Upper lobe of right lung (tissue), 1 donor: ENCODE measurements at places on chromosomes 1 and 21. TPM values are rescaled to one million over a fixed set of nuclear protein-coding genes. Genes with fewer than 3 reads are reported as not detected.

- DNase-seq, result no peak
These were observed 62.6 kb upstream of the MACF1 start for GRCh38 chr1:39141925-39142324.

The PFDN2 gene
- 56.2 TPM for total RNA-seq

DNA sequence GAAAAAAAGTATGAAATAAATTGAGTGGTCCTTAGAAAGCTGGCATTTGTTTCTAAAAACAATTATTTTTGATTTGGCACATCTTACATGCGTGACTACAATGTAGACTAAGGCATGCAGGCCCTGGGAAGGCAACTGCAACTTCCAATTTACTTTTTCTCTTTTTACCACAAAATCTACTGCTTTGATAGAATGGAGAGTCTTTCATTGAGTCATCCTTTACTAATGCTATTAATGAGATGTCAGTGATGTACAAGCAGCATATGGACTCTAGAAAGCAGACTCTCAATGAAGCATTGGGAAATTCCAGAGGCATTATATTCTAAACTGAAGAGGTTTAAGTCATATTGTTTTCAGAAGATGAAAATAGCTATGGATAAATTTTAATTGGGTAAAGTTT is 29.6 kb upstream of the PRRX1 start:
- no peak for DNase-seq

The PRKAA2 gene
- total RNA-seq, result 3.8 TPM

DNA sequence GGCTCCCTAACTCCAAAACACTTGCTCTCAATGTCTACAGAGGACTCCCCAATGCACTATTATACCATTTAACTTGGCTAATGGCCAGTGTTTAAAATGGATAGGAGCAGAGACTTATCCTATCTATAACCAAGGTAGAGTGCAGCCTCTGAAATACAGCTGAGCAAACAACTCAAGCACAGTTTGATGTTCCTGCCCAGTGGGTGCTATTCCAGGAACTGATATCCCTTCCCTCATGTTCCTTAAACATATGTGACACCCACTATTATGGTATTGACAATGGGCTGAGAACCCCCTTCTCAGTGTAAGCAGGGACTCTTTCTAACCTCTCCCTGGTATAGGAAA is 51.7 kb downstream of the SH3GLB1 start:
- no peak for DNase-seq

DNA sequence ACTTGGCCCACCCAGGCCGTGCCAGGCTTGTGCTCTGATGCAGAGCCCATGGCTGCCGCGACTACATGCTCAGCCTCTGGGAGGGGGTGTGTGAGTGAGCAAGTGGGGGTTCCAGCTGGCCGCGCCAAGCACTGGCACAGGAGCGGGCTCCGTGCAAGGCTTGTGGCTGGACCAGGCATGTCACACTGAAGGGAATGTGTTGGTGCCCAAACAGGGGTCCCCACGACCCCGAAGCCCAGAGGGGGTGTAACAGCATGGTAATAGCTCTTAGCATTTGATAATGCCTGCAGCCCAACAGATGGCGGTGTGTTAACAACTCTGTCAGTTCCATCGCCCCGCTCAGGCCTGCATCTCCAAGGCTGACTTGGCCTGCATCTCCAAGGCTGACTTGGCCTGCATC is 38.3 kb upstream of the CD46 start:
- DNase-seq, result no peak

The SPRR1B gene
- total RNA-seq, result not detected

The CLCA1 gene
- total RNA-seq, result not detected

- DNase-seq, result no peak
These were observed 29.1 kb downstream of the ZBTB17 start for GRCh38 chr1:15946571-15947381.

DNA sequence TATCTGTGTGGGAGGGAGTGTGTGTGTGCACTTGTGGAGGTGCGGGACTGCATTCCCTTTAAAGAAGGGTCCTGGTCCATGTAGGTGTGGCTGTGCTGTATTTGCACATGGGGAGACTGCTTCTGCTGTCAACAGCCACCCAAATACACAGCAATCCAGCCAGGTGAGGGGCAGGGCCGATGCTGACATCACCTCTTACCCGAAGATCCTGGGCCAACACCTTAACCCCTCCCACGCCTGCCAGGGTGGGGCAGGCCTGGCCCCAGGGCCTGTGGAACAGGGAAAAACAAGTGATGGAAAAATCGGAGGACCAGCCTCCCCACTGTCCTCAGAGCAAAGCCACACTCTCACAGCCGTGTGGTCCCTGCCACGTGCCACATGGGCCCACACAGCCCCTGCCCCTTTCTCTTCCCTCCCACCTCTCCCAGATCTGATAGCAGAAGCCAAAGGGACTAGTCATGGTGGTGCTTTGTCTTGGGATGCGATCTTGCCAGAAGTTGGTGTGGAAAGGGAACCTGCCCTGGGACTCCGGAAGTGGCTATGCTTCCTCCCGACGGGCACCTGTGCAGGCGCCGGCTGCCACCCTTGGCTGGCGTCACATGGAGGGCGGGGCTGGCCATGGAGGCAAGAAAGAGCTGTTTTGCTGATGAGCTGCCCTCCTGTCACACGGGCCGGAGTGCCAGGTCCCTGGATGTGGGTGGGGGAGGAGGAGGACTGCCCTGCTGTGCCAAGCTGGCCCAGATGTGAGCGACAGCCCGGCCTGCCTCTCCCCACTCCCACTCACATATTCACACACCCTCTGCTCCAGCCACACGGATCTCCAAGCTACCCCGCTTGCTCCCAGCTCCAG is 7.8 kb upstream of the CASZ1 start:
- peak; percentile 84 for DNase-seq

The ZSCAN20 gene
- 4.3 TPM for total RNA-seq
